ENCODE measurements at places on chromosomes 3 and 15. TPM values are rescaled to one million over a fixed set of nuclear protein-coding genes. Genes with fewer than 3 reads are reported as not detected.

Gene FOXB1
- total RNA-seq, result not detected

Gene THSD4
- total RNA-seq, result 9.8 TPM

Gene CLDN18
- not detected for total RNA-seq

Gene CCDC50
- total RNA-seq, result 91.5 TPM

Gene CCDC191
- 0.14 TPM for total RNA-seq

Gene SOX14
- total RNA-seq, result not detected

Gene MKRN3
- total RNA-seq, result not detected

Gene KLF15
- not detected for total RNA-seq

Gene ONECUT1
- not detected for total RNA-seq

Gene PDZRN3
- total RNA-seq, result 44.8 TPM

Gene DUOX1
- not detected for total RNA-seq

Gene NRG4
- total RNA-seq, result 3.3 TPM

Gene ZPLD1
- not detected for total RNA-seq

Gene PHLDB2
- 10.3 TPM for total RNA-seq

Gene IQCF5
- not detected for total RNA-seq

Gene RASL12
- not detected for total RNA-seq

Gene TGFBR2
- total RNA-seq, result 44.5 TPM

Gene CCDC174
- total RNA-seq, result 7.1 TPM

Gene CD200R1
- total RNA-seq, result not detected

Gene ZNF148
- total RNA-seq, result 21.3 TPM

Gene FBXW12
- not detected for total RNA-seq

Gene SCG3
- total RNA-seq, result not detected

Gene AGBL1
- not detected for total RNA-seq

Gene PRR20G
- not detected for total RNA-seq

Gene SPINK8
- not detected for total RNA-seq

Gene EIF1B
- 7.4 TPM for total RNA-seq

Gene VILL
- total RNA-seq, result 1.2 TPM

Gene SLC6A6
- 65.5 TPM for total RNA-seq

Gene APPL1
- 29.3 TPM for total RNA-seq

Gene SRGAP3
- 1.8 TPM for total RNA-seq

Gene FAM131A
- 33.4 TPM for total RNA-seq

Gene TF
- not detected for total RNA-seq

Measured in Caki2 (cell line).